ENCODE measurements at places on chromosomes 6 and 20.

- DNase-seq = no peak
Measured at GRCh38 chr6:1630771-1631217, 21.1 kb downstream of the FOXC1 start.

DNA sequence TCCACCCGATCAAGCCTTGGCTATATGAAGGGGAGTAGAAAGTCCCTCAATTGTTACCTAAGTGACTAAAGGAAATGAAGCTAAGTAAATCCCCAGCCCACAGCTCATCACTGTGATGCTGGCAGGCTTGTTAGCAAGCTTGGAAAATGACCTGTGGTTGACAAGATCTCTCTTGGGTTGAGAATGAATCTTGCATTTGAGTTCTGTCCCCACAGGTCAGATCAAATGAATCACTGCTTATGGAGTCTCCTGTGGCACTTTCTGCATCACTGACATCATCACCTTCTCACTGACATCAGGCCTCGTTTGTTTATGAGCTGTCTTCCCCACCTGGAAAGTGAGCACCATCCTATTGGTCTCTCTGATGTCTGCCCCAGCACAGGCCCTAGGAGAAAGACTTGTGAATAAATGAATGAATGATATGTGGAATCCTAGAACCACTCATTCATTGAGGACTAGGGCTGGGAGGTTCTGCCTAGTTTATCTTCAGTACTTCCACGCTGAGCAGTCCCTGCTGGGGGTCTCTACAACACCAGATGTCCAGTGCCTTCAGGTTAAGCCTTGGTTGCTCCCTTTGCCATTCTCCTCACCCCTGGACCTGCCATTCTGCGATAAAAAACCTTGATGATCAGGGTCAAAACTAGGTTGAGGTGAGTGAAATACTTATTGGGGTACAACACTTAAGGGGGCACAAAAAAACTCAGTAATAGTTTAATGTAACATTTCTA lies 318.4 kb upstream of the MOCS1 start:
- DNase-seq = no peak

DNA sequence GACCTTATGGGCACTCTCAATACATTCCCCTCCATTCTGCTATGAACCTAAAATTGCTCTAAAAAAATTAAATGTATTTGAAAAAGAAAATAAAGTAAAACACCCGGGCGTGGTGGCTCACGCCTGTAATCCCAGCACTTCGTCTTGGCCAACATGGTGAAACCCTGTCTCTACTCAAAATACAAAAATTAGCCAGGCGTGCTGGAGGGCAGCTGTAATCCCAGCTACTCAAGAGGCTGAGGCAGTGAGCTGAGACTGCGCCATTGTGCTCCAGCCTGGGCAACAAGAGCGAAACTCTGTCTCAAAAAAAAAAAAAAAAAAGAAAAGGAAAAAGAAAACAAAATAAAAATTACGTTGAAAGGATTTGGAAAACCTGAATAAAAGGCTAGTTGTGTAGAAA lies 60.5 kb downstream of the CD164 start:
- no peak for DNase-seq

DNA sequence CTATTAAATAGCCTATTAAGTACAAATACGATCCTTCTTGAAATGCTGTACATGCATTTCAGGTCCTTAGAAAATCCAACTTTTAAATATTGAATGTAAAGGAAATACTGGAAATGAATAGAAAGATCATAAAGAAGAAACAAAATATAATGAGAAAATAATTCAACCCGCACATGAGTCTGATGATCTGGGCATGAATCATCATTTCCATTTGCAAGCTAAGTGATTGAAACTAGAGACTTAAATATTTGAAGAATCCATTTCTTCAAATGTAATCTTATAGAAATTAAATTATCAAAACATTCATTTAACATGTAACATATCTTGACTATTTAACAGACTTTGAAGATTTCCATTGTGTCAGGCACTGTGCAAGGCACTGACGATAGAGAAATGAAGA lies 977.0 kb downstream of the TFAP2A start:
- DNase-seq = no peak

GRCh38 chr6:89411145-89412070 lies 665 bp downstream of the RRAGD start:
- no peak for DNase-seq

DNA sequence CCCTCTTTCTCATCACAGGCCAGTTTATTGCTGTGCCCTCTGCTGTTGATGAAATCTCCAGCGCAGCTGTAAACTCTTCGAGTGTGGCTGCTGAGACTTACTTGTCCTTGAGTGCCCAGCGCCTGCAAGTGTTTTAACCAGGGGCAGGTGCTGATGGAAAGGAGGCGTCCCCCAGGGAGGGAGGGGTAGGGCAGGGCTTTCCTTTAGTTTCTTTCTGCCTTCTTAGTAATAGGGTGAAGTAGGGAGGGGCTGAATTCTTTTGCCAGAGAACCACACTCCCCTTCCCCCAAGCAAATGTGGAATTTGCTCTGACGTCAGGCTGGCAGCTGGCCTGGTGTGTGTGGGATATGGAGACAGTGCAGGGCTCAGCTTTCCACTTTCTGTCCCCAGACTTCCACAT lies 61.2 kb downstream of the IGF2R start:
- no peak for DNase-seq

- no peak for DNase-seq
Measured at GRCh38 chr6:36729161-36729524, 31.5 kb downstream of the RAB44 start.

- peak; percentile 22 for DNase-seq
Measured at GRCh38 chr6:28225056-28225834, at the start of gene ZSCAN9. Gene ZSCAN9, plus strand, starts transcription at chr6:28225275. Its CDS starts 1,810 bp downstream, at chr6:28227085.

- no peak for DNase-seq
Measured at GRCh38 chr20:1062334-1063010, 55.9 kb upstream of the PSMF1 start.

GRCh38 chr20:22815206-22815551 lies 219.9 kb upstream of the SSTR4 start:
- no peak for DNase-seq

GRCh38 chr6:156448579-156448978 lies 328.6 kb upstream of the ARID1B start:
- no peak for DNase-seq

DNA sequence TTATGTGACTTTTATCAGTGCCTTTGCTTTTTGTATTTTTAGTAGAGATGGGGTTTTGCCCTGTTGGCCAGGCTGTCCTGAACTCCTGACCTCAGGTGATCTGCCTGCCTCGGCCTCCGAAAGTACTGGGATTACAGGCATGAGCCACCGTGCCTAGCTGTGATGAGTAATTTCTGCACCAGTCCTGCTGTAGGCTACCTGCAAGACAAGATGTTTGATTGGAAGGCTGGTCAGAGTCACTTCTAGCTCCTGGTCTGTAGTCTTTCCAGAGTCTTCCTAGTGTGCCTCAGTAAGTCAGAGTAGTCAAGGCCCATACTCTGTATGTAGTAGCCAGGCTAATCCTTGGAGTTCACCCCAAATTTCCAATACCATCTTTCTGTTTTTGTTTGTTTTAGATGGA lies 8.9 kb downstream of the TIAM2 start:
- no peak for DNase-seq

- no peak for DNase-seq
Measured at GRCh38 chr6:89952686-89953085, 58.4 kb downstream of the GJA10 start.

DNA sequence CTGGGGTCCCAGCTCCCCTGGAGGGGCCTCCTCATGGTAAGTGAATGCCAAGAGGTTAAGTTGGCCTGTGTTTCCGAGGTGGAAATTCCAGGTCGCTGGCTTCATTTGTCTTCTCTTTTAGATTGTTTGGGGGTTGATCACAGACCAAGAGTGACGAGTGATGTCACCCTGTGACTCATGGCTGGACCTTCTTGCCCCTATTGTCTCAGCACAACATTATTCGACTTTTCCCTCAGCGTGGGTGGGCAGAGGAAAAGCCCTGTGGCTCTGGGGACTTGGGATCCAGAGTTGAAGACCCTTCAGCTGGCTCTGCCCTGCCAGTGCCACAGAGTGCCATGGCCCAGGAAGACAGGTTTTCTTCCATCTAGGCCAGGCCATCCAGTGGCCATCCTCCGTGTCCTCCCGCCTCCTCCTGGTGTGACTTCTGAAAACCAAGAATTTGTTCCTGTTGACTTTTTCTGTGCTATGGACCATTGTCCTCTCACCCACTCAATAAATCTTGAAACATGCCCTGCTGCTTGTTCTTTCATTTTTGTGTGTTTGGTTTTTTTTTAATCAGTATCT lies 15.4 kb upstream of the SNHG17 start:
- DNase-seq = no peak

DNA sequence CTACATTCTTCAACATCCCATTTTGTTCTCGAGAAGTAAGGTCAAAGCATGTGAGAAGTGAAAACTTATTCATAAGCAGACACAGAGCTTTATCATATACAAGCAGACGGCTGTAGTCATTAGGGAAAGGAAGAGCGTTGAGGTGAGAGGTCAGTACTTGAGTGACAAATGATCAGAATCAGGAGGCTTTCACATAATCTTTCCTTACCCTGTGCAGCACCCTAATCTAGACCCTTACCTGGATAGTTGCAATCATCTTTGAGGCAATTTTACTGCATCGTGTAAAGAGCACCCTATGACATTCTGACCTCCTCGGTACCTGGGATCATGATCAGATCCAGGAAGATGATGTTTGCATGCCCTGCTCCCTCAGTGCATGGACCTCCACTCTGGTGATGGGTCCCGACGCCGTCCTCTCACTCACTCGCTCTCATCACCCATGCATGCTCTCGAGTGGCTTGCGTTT lies 62.7 kb downstream of the RNF182 start:
- no peak for DNase-seq

- DNase-seq = no peak
Measured at GRCh38 chr20:3275064-3275935, 36.3 kb upstream of the SLC4A11 start.

GRCh38 chr6:7126754-7127153 lies 19.0 kb downstream of the RREB1 start:
- DNase-seq = no peak

GRCh38 chr6:83536034-83536646 lies 23.8 kb downstream of the PRSS35 start:
- peak; percentile 7 for DNase-seq

DNA sequence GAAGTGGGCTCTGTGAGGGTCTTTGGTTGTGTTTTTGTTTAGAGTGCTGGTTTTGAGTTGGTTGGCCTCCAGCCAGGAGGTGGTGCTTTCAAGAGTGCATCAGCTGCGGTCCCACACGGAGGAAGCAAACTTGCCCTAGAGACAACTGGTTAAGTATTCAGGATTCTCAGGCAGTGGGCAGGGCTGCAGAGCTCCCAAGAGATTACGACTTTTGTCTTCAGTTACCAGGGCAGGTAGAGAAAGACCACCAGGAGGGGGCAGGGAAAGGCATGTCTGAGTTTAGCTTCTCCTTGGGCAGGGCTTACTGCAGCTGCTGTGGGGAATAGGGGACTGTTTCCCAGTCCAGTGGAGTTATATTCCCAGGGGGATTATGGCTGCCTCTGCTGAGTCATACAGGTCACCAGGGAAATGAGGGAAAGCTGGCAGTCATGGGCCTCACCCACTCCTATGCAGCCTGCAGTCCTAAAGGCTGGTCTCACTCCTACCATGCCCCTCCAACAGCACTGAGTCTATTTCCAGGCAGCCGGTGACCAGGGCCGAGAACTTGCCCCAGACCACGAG lies 64.3 kb downstream of the TTI1 start:
- no peak for DNase-seq

GRCh38 chr6:2970034-2970685 lies 1.2 kb downstream of the SERPINB6 start:
- no peak for DNase-seq

DNA sequence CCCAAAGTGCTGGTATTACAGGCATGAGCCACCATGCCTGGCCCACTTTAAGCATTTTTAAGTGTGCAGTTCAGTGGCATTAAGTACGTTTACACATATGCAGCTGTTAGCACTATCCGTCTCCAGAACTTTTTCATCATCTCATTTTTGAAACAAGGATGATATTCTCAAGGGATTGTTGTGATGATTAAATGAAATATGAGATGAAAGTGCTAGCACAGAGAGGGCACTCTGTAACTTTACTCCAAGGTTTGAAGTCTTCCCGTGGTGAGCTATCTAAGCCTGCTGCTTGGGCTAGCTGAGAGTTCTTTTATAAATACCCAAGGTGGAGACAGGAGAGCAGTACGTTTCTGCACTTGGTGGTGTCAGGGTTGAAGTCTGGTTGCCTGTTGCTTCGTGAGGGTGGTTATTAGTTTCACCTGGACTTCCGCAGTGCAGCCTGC lies 6.6 kb downstream of the TM9SF4 start:
- DNase-seq = no peak

GRCh38 chr20:25389858-25390537 lies 637 bp downstream of the ABHD12 start:
- no peak for DNase-seq

DNA sequence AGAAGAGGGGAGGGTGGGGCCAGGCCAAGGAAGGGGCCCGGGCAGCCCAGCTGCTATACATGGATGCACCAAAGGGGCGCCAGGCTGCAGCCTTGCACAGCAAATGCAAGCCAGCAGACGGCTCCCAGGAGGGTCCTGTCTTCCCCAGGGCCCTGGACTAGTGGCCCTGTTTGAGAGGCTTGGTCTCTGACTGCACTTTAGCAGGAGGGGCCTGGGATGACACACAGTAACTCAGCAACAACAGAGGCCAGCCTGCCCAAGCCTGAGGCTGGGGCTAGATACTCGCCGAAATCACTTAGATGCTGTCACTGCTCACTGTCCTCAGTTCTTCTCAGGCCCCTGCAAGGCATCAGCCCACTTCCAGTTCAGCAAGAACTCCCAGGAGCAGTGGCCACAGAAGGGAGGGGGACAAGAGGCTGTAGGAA lies 73.5 kb downstream of the TRAM2 start:
- no peak for DNase-seq

DNA sequence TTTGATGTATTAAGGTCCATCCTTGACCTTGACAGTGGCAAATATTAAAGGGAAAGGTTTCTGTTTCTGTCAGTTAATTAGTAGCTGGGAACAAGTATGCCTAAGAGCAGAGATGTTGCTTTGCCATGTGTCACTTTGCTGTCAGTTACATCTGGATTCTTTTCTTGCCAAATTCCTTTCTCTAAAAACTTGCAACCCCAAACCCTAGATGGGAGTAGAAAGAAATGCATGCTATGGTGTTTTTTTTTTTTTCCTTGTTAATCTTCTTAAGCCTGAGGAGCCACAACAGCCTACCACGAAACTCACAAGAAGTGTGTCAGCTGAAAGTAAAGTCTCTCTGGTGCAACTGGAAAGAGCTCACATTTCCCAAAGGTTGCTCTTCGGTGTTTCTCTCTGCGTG lies 18.0 kb upstream of the CLDN20 start:
- DNase-seq = no peak

DNA sequence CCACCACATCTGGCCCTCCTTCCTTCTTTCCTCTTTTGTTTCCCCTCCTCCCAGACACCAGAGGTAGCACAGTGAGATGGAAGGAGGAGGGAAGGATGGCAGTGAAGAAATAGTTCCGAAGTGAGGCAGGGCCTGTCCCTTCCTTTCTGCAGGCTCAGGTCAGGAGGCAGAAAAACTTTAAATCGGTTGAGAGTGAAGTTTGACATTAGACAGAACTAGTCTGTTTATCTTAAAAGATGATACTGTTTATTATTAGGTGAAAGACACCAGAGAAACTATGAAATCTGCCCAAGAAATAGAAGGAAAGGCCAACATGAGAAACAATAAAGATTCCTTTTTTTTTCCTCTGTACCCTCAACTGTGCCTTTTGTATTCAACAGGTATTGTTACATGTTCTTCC lies 670.3 kb downstream of the UTRN start:
- DNase-seq = no peak
